ENCODE measurements at places on chromosomes 2 and 18.

DNA sequence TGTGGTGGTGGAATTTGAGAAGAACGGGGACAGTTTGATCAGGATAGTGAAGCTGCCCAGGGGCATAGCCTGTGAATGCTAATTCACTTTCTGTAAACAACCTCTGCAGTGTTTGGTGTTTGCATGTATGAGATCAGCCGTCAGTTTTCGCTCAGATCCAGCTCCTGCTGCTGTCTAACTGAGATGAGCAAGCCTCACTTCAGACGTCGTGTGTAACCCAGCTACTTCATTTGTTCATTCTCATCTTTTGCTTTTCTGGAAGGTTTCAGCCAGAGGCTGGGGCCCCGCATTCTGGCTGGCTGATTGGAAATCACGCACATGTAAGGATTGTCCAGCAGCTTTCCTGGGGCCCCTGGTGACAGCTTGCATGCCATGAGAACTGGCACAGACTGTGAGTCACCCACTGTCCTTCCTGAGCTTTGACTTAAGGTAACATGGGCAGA lies 48.9 kb downstream of the LDLRAD4 start:
- DNase-seq = no peak

DNA sequence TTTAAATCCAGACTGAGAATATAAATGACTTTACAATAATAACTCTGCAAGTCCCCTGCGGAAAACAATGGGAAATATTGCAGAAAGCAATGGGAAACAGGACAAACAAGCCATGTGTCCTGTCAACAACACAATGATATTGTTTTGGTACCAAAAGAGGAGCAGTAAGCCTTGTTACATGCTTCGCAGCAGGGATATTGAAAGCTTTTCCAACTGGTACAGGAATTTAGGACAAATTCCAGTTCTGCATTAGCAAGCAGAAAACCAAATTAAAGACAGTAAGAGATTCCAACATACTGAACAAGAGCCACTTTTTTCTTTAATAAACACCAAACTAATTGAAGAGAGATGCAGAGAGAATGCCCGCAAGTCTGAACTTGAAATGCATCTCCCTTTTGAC lies 30.0 kb downstream of the FRZB start:
- no peak for DNase-seq

DNA sequence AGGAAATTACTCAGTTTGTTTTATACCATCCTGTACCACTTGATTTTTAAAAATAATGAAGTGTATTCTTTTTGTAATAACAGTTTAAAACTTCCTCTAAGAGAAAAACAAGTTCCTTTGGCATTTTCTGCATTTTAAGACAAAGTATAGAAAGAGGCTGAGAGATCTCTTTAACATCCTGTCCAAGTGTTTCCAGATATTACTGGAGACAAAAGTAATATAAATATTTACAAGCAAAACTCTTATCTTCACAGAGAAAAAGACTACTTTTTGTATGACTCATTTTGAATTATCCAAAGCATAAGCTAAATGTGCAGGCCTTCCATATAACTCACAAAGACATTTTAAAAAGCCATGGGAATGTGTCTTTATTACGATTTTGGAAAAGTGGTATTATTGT lies 221.1 kb downstream of the RDH14 start:
- no peak for DNase-seq

GRCh38 chr2:39408351-39409136 lies 28.5 kb downstream of the MAP4K3 start:
- DNase-seq = no peak

- no peak for DNase-seq
These were observed 97.8 kb downstream of the B3GNT2 start for GRCh38 chr2:62293490-62294271.

DNA sequence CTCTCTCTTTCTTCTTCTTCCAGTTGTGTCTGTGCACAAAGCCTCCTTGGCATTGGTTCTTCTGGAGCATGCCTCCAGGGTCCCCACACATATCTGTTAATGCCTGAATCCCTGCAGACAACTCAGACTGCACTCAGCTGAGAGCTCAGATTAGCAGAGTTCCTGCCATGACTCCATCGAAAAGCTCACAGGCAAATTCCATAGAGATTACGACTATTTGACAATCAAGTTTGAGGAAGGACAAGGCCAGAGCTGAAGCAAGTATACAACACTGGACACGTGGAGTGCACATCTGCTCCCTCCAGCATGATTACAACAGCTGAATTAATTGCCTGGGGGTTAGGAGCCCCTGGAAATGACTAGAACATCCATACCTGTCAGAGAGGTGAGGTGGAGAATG lies 190.7 kb downstream of the INSIG2 start:
- no peak for DNase-seq

- DNase-seq = no peak
These were observed 354.2 kb downstream of the EN1 start for GRCh38 chr2:118493213-118493612.

DNA sequence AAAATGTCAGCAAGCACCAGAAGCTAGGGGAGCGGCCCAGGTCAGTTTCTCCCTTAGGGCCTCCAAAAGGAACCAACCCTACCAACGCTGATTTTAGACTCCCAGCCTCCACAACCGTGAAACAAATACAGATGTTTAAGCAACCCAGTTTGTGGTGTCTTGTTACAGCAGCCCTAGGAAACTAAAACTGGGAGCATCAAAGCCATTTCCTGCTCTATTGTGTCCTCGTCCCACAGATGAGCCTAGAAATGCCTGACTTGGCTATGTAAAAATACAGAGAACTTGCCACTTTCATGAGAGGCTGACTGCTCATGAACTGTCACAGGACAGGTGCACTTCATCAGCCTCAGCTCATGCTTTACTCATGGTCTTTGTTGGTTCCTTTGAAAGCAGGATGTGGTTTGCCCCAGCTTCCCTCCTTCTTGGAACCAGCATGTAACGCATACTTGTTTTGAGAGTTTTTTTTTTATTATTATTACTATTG lies 97.6 kb upstream of the SLC39A10 start:
- peak; percentile 60 for DNase-seq

DNA sequence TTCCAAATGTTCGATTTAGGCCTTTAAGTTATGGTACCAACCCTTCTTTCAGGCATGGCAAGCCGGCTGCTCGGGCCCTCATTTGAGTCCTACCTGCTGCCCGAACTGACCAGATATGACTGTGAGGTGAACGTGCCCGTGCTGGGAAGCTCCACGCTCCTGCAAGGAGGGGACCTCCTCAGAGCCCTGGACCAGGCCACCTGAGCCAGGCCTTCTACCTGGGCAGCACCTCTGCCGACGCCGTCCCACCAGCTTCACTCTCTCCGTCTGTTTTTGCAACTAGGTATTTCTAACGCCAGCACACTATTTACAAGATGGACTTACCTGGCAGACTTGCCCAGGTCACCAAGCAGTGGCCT lies 87.2 kb downstream of the EPAS1 start:
- DNase-seq = no peak

DNA sequence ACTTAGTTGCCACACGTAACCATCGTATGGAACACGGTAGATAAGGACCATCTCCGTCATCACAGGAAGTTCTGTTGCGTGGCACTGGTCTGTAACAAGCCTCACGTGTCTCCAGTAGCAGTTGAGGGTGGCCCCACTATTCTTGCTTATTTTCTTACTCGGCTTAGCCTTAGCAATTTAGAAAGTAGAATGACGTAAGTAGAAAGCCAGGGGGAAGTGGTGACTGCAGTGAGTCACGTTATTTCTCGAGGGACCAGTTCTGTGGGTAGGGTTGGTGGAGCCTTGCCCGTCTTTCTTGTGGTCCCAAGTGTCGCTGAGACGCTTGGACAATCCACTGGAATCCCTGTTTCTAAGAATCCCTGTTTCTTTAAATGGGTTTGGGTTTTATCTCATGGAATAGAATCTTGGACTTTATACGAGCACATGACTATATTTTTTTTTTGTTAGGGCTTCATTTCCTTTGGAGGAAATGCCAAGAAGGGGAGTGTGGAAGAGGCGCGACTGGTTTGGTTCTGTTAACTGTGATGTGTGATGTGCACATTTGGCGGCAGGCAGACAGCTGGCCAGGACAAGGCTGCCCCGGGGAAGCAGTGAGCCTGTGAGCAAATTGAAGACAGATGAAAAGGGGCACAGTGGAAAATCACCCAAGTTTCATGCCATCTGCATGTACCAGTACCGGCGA lies 96.2 kb downstream of the CABLES1 start:
- peak; percentile 77 for DNase-seq

DNA sequence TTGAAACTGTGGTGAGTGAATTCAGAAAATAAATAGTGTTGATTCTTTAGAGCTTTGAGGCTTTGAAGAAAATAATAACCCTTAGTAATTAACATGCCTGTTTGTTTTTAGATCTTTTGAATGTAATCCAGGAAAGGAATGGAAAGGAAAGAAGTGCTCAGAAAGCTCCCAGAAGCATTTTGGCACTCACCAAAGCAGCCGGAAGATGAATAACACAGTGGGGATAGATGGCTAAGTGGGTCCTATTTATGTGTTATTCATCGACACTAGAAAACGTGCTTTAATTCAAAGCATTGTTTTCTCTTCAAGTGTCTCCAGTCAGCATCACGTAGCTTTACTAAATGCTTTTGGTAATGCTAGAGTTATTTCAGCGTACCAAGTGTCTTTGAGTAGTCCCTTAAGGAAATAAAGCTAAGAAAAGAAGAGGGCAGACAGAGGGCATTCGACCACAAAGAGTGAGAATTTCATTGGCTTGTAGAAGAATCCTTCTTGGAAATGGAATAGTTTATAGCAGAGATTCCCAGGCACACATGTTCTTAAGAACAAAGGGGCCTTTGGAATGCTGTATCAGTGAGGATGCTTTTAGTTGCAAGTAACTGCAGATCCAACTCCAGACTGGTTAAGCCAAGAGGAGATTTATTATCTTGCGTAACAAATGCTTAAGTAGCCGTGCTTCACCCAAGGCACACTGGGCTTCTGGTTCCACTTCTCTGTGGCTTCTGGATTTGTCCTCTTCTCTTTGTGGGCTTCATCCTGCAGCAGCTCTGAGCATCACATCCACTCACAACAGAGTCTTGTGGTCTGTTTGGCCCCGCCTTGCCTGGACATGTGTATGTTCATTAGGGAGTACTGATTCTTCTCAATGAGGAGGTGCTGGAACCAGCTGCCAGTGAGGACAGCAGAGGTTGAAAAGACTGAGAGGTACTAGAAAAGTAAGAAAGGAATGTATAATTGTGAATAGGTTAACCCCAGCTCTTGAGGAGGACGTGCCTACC lies 63.6 kb upstream of the LTBP1 start:
- no peak for DNase-seq

GRCh38 chr2:71078624-71079023 lies 10.2 kb downstream of the NAGK start:
- DNase-seq = no peak

- DNase-seq = no peak
These were observed 5.6 kb downstream of the HS1BP3 start for GRCh38 chr2:20645301-20645701.

DNA sequence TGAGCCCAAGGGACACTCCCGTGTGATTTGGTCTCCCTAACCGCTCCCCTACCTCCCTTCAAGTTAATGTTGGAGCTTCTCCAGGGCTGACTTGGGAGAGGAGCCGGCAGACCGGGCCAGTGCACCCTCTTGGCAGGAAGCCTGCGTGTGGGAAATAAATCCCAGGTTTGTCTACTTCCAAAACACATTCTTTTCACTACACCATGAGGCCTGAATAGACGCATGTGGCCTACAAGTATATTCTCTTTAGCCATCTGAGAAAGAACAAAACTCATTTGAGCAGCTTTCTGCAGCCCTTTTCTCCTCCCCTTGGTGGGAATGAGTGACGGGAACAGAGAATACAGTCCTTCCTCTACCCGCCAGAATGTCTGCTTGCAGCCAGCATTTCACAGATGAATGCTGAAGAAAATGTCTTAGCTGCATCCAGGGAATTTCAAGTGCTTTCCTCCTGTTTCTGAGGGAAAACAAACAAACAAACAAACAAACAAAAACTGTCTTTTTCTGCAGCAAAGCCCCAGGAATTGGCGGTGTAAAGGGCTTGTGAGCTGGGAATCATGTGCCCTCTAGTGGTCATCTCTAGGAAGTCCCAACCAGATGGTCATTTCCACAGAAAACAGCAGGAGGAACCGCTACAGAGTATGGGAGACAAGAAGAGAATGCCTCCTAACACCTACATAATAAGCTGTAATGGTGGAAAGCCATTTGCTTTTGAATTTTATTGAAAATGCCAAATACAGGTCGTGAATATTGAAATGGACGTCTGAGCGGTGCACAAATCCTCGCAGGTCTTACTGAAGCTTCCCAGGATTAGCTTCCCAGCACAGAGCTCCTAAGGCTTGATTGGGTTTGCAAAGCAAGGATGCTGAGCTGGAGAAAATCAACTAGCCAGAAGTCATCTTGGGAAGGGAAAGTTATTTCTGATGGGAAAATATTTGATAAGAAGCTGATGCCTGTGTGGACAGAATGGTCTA lies 41.2 kb upstream of the DAPL1 start:
- DNase-seq = peak; percentile 13

All from activated CD4-positive, alpha-beta T cell treated with anti-CD3 and anti-CD28 coated beads, Interleukin-2, amount 50 U/mL, for 48 hours (primary cell).